Stimulated activated CD8-positive, alpha-beta memory T cell treated with anti-CD3 and anti-CD28 coated beads, Interleukin-15, amount 100 ng/mL, for 4 hours (primary cell): ENCODE measurements at places on chromosomes 2 and 18.

DNA sequence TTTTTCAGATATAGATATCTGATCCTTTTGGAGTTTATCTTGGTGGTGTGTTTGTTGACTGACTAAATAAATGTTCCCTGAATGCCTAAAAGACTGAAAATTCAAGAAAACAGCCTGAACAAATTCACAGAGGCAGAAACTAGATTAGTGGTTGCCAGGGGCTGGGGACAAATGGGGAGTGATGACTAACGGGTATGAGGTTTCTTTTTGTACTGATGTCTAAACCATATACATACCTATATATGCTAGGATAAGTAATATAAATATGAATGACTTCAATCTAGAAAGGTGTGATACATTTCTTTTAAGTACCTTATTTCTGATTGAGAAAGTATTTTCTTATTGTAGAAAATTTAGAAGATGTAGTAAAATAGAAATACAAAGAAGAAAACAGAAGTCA, 176.9 kb upstream of the PGAP1 start:
- DNase-seq, result no peak

- no peak for DNase-seq
Observed at GRCh38 chr2:202032846-202033316, 774 bp upstream of the FZD7 start.

DNA sequence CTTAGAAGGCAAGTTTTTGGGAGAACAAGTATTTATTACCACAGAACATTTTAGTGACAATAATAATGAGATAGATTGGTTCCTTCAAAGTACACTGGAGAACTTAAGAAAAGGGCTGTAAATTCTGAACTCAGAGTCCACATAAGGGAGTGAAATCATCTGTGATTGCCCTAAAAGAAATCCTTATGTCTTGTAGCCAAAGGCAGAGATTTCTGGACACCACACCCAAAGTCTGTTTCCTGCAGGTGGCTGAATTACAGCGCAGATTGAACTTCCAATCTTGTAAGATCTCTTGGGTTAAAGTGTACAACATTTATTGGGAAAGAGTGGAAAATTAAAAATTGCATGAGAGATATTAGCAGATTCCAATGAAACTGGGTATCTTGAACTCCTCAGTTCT, 143.8 kb downstream of the TAF4B start:
- DNase-seq, result no peak

- DNase-seq, result no peak
Observed at GRCh38 chr2:25339791-25340180, 1.9 kb downstream of the DNMT3A start.

DNA sequence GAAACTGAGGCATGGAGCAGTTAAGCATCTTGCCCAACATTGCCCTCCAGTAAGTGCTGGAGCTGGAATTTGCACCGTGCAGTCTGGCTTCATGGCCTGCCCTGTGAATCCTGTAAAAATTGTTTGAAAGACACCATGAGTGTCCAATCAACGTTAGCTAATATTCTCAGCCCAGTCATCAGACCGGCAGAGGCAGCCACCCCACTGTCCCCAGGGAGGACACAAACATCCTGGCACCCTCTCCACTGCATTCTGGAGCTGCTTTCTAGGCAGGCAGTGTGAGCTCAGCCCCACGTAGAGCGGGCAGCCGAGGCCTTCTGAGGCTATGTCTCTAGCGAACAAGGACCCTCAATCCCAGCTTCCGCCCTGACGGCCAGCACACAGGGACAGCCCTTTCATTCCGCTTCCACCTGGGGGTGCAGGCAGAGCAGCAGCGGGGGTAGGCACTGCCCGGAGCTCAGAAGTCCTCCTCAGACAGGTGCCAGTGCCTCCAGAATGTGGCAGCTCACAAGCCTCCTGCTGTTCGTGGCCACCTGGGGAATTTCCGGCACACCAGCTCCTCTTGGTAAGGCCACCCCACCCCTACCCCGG, 1.3 kb downstream of the PROC start:
- no peak for DNase-seq

DNA sequence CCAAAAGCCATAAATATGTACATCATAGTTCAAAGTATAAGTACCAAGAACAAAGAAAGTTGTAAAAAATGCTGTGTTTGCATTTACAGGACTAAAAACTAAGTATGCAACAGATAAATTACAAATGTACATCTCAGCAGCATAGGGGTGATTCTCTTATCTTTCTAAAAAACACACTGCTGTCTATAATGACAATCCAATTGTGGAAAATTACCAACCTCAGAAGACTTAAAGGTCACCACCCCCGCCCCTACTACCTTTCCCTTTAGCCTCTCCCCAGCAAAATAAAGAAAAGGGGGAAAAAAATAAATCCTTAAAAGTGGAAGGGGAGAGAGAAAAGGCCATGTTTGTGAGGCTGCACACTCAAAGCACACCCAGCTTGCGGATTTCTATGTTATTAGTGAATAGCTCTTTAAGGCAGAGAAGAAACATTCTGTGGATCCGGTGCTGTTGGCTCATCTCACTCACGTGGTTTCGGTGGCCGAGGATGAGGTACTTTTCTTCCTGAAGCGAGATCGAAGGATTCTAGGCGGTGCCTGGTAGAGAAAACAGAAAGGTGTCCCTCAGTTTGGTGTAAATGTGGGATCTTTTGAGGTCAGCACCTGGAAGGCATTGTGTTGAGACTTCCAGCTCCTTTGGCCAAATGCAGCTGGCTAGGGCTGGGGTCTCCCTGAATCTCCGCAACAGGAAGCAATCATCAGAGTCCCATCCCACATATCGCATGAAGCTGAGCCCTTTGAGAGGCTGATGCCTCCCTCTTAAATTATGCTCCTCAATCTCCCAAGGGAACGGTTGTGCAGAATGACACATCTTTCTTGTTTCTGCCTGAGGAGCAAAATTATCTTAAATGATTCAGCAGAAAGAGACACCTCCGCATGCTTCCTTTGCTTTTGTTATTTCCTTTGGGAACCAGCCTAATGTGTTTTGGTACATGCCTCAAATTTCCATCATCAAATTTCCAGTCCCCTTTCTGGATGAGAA, 17.6 kb downstream of the MRPL35 start:
- no peak for DNase-seq

DNA sequence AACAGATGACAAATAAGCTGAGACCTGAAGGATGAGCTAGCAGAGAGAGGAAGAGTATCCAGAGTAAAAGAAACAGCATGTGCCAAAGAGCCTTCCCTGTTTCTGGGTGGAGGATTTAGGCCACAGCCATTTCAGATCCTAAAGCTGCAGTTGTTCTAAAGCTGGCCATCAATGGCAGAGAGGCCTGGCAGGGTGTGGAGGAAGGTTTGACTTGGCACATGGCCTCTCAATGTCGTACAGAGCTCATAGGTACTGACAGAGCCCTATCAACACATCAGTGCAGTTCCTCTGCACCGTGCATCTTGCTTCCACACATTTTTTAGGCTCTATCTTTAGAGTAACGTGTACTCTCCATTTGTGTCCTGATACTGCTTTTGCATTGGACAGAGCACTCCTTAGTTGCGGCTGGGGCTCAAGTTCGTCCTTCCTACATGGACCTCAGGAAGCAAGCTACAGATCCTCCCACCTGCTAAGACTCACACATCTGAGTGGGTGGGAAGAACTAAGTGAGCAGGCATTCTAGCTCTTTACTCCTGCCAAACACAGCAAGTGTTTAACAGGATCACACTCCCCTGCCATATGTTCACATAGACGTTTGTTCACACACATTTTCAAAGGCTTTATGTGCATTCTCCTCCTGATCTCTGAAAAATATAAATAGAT, 3.0 kb upstream of the CHMP3 start:
- DNase-seq, result no peak

GRCh38 chr2:234164493-234165413, 114.3 kb downstream of the SPP2 start:
- DNase-seq, result peak; percentile 13
